ENCODE measurements at places on chromosomes 3 and 15.

- no peak for DNase-seq
Observed at GRCh38 chr3:16484216-16484615, 29.3 kb downstream of the RFTN1 start.

DNA sequence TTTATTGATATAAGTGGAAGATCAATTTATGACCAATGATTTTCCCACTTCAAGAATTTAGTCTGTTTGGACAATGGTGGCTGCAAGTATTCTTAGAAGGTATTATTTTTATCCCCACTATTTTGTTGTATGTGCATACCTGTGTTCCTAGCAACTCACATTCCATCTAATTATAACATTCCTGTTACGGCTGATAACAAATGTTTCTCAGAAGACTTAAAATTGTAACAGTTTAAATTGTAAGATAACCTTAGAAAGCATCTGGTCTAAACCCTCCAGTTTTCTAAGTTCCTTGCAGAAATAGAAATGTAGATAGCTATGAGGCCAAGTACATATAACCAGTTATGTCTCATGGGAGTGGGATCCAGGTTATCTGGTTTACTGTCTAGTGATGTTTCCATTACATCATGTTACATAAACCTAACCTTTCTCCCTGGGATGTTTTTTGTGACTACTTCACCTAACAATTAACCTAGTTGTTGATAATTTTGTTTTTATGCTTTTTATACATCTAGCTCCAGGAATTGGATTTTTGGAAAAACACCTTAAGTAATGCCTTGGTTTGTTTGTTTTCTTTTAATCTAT lies 11.1 kb upstream of the MFN1 start:
- no peak for DNase-seq

GRCh38 chr15:69834761-69835160 lies 263.0 kb downstream of the TLE3 start:
- no peak for DNase-seq

- DNase-seq, result no peak
Observed at GRCh38 chr15:96325541-96326327, 4.8 kb upstream of the NR2F2 start.

- DNase-seq, result no peak
Observed at GRCh38 chr3:194269610-194270145, 81.5 kb downstream of the CPN2 start.

DNA sequence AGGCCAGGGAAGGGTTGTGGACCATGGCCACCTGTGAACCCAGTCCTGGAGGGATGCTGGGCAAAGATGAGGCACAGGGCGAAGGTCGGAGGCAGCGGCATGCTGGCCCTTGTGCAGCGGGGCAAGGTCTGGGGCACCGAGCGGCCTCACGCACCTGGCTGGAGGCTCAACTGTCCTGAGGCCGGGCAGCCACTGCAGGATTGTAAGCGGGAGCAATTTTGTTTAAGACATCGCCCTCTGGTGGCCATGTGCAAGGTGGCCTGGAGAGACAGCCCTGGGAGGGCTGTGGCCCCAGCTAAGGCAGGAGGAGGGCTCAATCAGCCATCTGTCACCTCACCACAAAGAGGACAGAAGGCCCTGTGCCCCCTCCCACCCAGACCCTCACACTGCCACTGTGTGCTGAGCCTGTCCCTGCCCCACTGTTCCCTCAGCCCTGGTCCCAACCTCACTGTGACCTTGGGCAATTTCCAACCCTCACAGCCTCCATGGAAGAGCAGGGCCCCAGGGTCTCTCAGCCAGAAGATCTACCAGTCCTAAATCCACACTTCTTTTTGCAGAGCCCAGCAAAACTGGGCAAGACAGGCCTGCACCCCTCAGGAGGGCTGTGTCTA lies 46.2 kb downstream of the TPRA1 start:
- peak; percentile 18 for DNase-seq

DNA sequence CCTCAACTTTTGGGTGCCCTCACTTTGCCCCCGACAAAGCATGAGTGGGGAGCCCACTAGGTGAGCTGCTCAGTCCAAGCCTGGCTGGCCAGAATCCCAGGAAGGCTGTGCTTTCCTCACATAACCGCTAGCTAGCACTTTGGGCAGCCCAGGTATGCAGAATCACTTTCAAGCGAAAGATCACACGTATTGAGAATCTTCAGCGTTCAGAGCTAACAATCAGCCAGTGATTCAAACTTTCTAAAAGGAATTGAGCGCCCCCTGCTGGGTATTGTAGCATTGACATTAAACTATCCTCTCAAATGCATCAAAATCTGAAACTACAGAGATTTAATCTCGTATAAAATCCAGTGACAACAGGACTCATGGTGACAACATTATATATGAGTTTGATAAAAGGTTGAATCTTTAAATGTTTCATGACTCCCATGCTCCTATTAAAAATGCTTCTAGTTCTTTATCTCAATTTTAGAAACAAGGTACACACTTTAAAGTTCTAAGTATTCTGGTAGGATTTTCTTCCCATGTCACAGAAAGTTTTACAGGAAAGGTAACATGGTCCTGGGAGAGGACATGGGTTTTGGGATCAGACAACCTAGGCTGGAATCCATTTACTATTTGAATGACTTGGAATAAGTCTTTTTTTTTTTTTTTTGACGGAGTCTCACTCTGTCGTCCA lies 11.8 kb downstream of the ANAPC13 start:
- peak; percentile 48 for DNase-seq

Data from stimulated activated CD4-positive, alpha-beta T cell treated with anti-CD3 and anti-CD28 coated beads, TNF-alpha, amount 100 ng/mL, for 1 hour (primary cell).